Stimulated activated CD4-positive, alpha-beta T cell treated with anti-CD3 and anti-CD28 coated beads, TNF-alpha, amount 100 ng/mL, for 1 hour (primary cell): ENCODE measurements at places on chromosomes 2 and 18.

DNA sequence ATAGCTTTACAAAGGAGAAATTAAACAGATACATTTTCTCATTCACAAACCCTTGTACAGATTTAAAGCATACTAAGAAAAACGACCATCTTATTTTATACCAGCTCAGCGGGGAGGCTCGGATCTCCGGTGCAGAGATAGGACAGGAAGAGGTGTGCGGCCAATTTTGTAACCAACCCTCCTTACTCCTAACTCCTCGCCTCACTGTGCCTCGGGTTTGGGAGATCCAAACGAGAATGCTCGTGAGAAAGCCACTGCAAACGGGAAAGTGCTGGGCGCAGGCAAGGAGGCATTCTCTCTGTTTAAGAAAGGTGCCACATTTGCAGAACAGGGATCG lies 1.2 kb downstream of the KDSR start:
- no peak for DNase-seq

- DNase-seq, result no peak
These were observed 93.6 kb downstream of the RAPGEF4 start for GRCh38 chr2:172829229-172829628.

- DNase-seq, result no peak
These were observed 113.6 kb upstream of the STK17B start for GRCh38 chr2:196284866-196285557.

- DNase-seq, result no peak
These were observed 57.3 kb upstream of the CREB1 start for GRCh38 chr2:207472343-207473048.

DNA sequence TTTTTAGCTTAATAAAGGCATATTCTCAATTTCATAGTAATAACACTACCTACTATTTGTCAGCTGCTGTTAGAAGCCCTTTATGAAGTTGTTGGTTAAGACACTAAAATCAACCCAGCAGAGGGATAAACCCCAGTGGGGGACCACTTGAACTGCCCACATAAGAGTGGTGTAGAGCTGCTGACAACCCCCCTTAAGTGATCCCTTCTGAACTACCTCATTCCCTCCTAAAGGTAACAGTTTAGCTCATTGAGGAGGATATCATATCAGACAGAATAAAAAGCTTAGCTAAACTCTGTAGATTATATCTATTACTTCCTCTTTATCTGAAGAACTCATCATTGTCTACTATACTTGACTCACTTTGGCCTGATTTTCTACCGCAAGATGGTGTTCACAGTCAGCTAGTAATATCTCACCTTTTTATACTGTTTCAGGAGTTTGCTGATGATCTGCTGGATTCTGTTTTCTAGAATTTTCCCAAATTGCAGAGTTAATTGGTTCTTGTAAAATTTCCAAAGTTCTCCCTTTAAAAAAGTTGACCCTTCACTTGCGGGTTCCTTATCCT lies 16.2 kb downstream of the GALM start:
- no peak for DNase-seq

DNA sequence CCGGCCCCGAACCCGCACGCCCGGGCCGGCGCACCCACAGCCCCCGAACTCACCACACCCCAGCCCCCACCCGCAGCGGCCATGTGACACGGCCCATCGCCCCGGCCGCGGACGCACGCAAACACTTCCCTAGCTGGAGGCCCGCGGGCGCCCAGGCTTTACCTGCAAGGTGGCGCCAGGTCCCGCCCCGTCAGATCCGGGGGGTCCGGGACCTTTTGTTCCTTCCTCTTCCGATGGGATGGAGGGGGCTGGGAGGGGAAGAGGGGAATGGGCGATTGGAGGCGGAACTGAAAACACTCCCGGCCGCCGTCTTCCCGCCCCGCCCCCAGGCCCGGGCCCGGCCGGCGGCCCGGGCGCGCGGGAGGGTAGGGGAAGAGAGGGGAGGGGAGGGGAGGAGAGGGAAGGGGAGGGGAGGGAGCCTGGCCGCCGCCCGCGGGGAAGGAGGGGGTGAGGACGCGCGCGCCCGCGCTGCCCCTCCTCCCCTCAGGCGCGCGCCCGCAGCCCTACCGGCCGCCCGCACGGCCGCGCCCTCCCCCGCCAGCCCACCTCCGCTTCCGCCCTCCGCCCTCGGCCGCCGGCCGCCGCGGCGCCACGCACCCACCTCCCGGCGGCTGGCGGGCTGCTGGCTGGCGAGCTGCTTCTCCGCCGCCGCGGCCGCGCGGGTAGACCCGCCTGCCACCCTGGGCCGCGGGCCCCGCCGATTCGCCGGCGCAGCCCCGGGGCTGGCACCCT lies at the start of gene SMAD2:
SMAD2 (minus strand) TSS at position 461 of the 732 bp plus-strand sequence. CDS start 33,903 bp downstream, outside the sequence.
- DNase-seq, result peak; percentile 62

GRCh38 chr2:27779417-27780055 lies 8.0 kb downstream of the MRPL33 start:
- no peak for DNase-seq

DNA sequence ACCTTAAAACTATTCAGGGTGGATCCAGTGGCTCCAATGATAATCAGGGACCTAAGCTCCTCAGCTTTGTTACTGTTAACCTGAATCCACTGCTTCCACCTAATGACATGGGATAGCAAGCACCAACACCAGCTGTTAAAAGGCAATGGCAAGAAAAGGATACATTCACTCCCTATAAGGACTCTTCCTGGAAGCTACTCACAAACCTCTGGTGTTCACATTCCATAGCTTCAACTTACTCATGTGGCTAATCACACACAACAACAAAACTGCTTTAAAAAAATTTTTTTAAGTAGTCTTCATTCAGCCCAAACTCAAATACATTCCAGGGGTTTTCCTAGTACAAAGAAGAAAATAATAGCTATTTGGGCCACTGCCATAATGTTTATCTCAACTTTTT lies 24.5 kb downstream of the ROCK2 start:
- DNase-seq, result no peak

DNA sequence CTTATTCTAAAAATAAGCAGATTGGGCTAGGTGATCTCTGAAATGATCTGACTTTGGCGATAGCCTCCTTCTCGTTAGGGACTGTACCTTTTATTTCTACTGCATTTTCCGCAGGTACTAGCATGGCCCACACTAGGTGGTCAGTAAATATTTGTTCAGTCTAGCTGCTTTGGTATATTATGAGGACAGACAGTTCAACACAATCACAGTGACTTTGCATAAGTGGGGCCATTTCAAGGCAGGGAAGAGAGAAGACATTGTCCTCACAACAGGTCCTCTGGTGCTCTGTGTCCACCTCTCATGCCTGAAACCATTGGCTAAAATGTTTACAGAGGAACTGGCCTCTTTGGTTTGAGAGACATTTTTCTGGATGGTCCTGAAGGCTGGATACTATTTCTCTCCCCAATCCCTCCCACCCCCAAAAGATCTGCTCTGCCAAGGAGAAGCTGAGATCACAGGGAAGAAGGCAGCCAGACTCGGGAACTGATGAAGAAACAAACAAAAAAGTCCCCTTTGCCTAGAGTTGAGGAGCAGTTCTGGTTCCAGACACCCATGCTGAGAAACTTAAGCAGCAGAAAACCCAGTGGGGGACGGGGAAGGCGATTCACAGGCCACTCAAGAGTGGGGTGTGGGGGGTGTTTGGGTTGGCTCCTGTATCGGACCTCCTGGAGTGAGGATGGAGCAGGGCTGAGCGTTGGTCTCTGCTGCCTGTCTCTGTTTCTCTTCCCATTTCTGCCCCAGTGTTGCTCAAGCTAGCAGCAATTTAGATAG lies 2.9 kb upstream of the TNP1 start:
- no peak for DNase-seq

- DNase-seq, result no peak
These were observed 3.6 kb upstream of the RAB31 start for GRCh38 chr18:9704233-9705118.

- no peak for DNase-seq
These were observed 10.5 kb downstream of the CTLA4 start for GRCh38 chr2:203878063-203878462.

DNA sequence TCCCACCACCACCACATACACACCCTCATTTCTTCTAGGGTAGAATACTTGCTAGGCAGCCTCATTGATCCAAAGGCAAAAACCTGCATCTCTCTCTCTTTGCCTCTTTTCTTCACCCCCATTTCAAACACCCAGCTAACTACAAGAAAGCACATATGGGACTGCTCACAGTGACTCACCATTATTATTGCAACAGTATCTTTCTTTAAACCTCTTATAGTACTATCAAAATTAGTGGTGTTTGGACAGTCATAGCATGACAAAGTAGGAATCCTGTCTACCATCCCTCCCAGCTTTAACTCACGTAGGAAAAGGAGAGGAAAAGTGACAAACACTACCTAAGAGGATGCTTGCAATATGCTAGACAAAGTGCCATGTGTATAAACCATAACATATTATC lies 422.5 kb upstream of the CRIM1 start:
- DNase-seq, result no peak

DNA sequence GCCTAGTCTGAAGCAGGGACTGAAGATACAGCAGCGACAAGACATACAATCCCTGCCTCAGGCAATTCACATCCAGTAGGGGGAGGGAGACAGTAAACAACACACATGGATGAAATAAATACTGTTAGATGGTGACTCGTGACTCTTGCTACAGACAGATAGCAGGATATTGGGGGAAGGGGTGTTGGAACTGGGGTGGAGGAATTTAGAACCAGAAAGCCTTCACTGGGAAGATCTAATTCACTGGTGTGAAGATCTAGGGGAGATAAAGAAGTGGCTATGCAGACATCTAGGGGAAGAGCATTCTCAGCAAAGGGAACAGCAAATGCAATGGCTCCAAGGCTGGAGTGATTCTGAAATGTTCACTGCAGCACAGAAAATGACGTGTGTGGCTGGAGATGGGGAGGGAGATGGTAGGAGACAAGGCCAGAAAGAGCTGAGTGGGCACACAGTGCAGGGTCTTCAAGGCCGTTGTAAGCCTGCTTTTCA lies 52.6 kb upstream of the TMEM163 start:
- no peak for DNase-seq

- no peak for DNase-seq
These were observed 120.2 kb downstream of the GBX2 start for GRCh38 chr2:236047886-236048540.

DNA sequence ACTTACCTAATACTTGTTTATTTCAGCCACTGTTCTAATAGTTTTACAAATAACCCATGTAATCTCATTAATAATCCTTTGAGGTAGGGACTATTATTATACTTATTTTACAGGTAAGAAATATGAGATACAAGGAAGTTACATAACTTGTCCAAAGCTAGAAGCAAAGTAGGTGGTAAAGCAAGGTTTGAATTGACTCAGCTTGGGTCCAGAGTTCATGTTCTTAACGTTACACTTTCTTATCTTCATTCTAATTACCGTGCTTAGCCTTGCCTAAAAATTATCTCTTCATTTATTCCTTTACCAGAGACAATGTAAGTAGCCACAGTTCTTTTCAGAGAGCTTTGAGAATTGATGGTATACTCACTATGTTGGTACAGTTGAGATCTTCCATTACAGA lies 743.6 kb downstream of the KCNJ3 start:
- no peak for DNase-seq

DNA sequence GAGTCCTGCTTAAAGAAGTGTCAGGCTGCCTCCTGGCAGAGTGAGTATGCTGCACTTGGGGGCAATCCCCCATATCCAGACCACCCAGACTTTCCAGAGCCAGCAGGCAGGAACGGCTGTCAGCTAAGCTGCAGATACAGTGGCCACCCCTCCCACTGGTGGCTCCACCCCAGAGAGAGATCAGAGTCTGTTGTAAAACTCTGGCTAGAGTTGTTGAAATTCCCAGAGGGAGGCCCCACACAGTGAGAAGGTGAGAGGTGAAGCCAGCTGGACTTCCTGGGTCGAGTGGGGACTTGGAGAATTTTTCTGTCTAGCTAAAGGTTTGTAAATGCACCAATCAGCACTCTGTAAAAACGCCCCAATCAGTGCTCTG lies 533.8 kb upstream of the ACVR2A start:
- no peak for DNase-seq

DNA sequence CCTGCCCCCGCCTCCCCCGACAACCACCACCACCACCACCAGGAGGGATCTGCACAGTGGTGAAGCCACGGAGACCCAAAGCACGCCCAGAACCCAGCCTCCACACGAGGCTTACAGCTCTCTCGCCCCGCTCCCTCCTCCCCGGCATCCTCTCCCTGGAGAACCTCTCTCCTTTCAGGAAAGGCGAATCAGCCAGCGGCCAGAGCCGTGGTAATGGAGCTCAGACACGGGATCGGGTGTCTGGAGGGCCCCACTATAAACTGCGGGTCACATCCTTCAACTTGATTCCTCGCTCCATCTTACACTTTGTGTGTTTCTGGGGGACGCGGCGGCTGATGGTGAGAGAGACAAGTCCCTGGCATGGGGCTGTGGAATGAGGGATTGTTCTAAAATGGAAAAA lies 271.5 kb upstream of the SIX2 start:
- no peak for DNase-seq

DNA sequence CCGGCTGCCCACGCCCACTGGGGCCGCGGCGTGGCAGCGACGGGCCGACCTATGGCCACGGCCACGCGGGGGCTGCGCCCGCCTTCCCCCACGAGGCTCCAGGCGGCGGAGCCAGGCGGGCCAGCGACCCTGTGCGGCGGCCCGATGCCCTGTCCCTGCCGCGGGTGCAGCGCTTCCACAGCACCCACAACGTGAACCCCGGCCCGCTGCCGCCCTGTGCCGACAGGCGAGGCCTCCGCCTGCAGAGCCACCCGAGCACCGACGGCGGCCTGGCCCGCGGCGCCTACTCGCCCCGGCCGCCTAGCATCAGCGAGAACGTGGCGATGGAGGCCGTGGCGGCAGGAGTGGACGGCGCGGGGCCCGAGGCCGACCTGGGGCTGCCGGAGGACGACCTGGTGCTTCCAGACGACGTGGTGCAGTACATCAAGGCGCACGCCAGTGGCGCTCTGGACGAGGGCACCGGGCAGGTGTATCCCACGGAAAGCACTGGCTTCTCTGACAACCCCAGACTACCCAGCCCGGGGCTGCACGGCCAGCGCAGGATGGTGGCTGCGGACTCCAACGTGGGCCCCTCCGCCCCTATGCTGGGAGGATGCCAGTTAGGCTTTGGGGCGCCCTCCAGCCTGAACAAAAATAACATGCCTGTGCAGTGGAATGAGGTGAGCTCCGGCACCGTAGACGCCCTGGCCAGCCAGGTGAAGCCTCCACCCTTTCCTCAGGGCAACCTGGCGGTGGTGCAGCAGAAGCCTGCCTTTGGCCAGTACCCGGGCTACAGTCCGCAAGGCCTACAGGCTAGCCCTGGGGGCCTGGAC lies 253.2 kb downstream of the GLI2 start:
- no peak for DNase-seq

- DNase-seq, result no peak
These were observed 118.8 kb downstream of the ZNF516 start for GRCh38 chr18:76376225-76376624.

DNA sequence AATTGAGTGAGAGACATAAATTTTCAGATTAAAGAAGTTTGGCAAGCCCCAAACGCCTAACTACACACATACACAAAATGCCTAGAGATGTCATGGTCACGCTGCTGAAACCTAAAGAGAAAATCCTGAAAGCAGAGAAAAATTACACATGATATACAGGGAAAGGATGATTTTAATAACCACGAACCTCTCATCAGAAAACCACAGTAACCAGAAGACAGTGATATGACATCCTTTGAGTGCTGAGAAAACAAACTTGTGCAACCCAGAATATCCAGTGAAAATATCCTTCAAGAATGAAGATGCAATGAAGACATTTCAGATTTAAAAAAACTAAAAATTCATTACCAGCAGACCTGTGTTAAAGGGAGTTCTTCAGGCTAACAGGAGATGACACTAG lies 122.4 kb upstream of the LMAN1 start:
- DNase-seq, result no peak

GRCh38 chr2:215790523-215791421 lies 222.6 kb downstream of the MREG start:
- no peak for DNase-seq

GRCh38 chr2:219309278-219309677 lies at the start of gene PTPRN:
Gene PTPRN, minus strand, starts transcription at chr2:219309401. Its CDS starts 69 bp downstream, at chr2:219309332.
- no peak for DNase-seq

- DNase-seq, result no peak
These were observed 673.4 kb downstream of the SLC4A3 start for GRCh38 chr2:220300806-220301205.
